ENCODE measurements at places on chromosomes 16 and 17.

GRCh38 chr17:67624886-67625656, 92.7 kb upstream of the NOL11 start:
- no peak overlapping the region for H3K27ac ChIP-seq
- DNase-seq, result no peak
- no peak overlapping the region for H3K4me3 ChIP-seq
- H3K36me3 ChIP-seq, result no peaks in the 10 kb centered on the region
- no peaks in the 10 kb centered on the region for H3K4me1 ChIP-seq

DNA sequence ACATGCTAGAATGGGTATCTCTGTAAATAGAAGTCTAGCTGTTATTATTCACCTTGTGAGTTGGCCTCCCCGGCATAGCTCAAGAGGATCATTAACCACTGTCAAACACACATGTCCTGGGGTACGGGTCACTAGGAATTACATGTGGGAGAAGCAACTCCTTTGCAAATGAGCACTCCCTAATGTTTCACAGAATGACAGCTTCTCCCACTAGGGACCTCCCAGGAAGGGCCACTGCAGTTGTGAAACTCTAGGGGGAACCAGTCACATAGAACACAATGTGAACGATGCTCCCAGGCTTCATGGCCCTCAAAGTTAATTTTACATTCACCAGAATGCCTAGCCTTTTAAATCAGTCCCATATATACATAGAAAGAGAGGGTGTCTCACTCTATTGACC, 12.4 kb upstream of the ZNF19 start:
- H3K4me3 ChIP-seq, result no peak overlapping the region
- no peak for DNase-seq
- H3K27ac ChIP-seq, result no peak overlapping the region
- no peaks in the 10 kb centered on the region for H3K4me1 ChIP-seq
- no peaks in the 10 kb centered on the region for H3K27me3 ChIP-seq

DNA sequence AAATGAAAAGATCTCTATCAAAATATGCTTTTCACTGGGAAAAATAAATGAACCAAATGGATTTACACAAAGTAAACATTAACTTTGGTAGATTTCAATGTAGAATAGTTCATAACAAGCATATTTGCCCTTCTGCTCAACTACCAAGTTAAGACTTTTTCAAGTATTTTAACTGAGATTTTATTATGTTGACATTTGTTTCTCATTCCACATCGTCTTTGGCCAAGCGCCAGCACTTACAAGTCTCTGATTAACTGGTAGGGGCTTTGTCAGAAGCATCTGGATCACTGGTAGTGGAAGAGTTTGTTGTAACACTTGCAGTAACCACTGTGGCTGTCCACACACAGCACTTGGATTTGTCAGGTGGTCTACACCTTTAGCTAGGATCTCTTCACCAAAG, 22.9 kb downstream of the SLFN12L start:
- no peak overlapping the region for H3K4me3 ChIP-seq
- H3K4me1 ChIP-seq, result no peaks in the 10 kb centered on the region
- DNase-seq, result no peak
- H3K36me3 ChIP-seq, result no peaks in the 10 kb centered on the region

DNA sequence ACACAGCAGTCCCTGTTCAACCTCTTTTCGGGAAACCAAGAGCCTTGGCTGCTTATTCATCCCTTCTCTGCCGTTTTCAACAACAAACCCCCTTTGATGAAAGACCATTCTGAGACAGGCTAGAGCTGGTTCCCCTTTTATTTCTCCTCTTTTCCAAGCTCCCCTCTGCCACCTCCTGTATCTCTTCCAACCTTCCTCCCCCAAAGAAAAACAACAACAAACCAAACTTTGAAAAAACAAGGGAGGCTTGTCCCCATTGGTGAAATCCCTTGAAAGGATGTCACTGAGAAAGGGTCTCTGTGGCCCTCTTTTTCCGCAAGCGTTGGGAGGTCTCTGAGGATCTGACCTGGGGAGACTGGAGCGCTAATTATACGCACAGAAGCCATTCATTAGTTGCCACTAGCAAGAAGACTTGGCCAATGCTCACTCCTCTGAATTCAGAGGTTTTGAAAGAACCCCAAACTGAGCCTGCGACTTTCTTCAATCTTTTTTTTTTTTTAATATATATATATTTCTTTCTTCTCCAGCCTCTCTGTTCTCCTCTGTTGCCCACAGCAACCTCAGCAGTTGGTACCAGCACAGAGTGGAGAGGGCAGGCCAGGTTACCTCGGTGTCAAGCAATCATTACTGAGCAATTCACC, 101.4 kb downstream of the PITPNC1 start:
- DNase-seq, result no peak
- H3K4me1 ChIP-seq, result peaks cover 12% of the 10 kb centered on the region
- H3K27me3 ChIP-seq, result no peaks in the 10 kb centered on the region
- H3K36me3 ChIP-seq, result no peaks in the 10 kb centered on the region

DNA sequence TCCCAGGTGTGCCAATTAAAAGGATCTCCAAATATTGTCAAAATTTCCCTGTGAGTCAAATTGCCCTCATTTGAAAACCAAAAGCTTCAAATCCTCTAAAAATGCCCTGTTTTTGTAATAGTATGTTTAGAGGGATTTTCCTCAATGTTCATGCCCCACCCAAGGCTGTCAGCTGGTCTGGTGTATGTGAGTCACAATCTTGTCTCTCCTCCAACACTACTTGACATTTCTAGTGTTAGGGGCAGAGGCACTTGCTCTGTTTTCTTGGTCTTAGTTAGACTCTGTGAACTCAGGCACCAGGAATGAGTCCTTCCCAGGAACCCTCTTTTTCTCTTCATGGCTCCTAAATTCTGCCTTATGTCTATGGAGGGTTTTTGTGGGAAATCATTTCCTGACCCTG, 634.8 kb downstream of the KCNJ2 start:
- no peak for DNase-seq
- H3K27ac ChIP-seq, result no peak overlapping the region
- no peak overlapping the region for H3K4me3 ChIP-seq
- H3K36me3 ChIP-seq, result no peaks in the 10 kb centered on the region
- no peaks in the 10 kb centered on the region for H3K27me3 ChIP-seq
- H3K4me1 ChIP-seq, result no peaks in the 10 kb centered on the region

DNA sequence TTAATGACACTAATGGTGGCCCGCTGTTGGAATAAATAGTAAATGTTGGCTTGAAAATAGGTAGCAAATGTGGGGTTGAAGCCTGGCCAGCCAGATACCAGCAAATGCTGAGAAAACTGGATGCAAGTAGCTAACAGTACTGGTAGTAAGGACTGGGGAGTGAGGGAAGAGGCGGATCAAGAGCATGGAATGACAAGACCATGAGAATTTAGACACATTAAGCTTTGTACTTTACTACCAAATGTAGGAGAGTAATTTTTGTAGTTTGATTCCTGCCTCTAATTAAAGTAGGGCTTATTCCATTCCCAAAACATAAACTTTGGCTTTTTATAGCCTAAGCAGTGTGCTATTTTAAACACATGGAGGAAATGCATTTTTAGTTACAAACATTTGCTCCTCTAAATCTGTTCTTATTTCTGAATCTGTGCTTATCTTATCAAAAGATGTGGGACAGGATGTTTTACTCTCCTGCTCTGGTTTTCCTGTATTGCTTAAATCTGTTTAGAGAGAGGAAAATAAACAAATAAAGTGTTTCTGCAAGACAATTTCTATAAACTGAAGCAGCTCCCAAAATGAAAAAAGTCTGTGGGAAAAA, 44.1 kb downstream of the CFDP1 start:
- H3K27me3 ChIP-seq, result no peaks in the 10 kb centered on the region
- H3K4me1 ChIP-seq, result peaks cover 62% of the 10 kb centered on the region
- H3K27ac ChIP-seq, result peak overlapping the region; percentile 86
- no peak overlapping the region for H3K4me3 ChIP-seq
- no peak for DNase-seq
- H3K36me3 ChIP-seq, result peaks cover 5% of the 10 kb centered on the region

DNA sequence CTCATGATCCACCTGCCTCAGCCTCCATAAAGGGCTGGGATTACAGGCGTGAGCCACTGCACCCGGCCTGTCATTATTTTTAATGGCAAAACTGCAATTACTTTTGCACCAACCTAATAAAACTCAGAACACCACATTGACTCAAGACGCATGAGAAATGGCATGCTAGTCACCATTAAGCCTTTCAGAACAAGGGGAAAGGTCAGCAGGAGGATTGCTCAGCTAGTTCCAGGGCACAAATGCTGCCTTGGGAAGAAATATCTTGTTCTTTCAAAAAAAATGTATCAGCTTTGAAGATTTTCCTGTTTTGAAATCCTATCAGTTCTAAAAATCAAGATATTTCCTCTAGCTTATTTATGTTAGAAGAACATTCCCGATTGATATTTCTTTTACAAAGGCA, 32.4 kb upstream of the CDYL2 start:
- H3K4me3 ChIP-seq, result no peak overlapping the region
- H3K4me1 ChIP-seq, result no peaks in the 10 kb centered on the region
- no peak overlapping the region for H3K27ac ChIP-seq
- DNase-seq, result no peak
- no peaks in the 10 kb centered on the region for H3K27me3 ChIP-seq

GRCh38 chr16:49592546-49593423, 219.2 kb downstream of the C16orf78 start:
- H3K4me1 ChIP-seq, result peaks cover 20% of the 10 kb centered on the region
- DNase-seq, result no peak
- no peak overlapping the region for H3K27ac ChIP-seq
- no peak overlapping the region for H3K4me3 ChIP-seq
- no peaks in the 10 kb centered on the region for H3K27me3 ChIP-seq
- H3K36me3 ChIP-seq, result no peaks in the 10 kb centered on the region

- no peaks in the 10 kb centered on the region for H3K36me3 ChIP-seq
- no peaks in the 10 kb centered on the region for H3K27me3 ChIP-seq
- H3K4me1 ChIP-seq, result no peaks in the 10 kb centered on the region
Observed at GRCh38 chr16:1145383-1146100, 7.4 kb upstream of the CACNA1H start.

DNA sequence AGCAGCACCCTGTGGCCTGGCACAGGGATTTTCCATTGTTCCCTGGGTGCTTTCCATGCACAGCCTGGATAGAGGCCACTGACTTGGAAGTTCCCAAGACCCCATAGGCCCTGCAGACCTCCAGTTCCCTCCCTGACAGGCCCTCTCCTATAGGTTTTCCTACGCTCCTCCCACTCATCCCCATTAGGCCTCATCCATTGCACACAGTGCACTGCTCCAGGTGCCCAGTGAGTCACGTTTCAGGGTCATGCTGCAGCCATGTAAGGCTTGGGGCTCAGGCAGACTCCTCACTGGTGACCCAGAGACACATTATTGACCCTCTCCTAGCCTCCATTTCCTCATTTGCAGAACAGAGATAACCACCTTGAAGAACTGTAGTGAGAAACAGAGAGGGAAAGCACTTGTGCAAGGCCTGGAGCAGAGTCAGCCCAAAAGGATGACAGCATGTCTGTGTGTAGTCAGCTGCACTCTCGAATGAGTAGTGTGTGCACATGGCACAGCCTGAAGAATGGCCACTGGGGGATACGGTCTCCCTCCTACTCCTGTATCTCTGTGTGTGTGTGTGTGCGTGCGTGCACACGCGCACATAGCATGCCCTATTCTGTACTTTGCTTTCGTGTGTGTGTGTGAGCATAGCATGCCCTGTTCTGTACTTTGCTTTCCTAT, 26.8 kb downstream of the DRC3 start:
- H3K36me3 ChIP-seq, result no peaks in the 10 kb centered on the region
- DNase-seq, result no peak
- no peaks in the 10 kb centered on the region for H3K27me3 ChIP-seq
- no peak overlapping the region for H3K4me3 ChIP-seq
- no peak overlapping the region for H3K27ac ChIP-seq

GRCh38 chr17:66507103-66507923, 204.9 kb downstream of the PRKCA start:
- peak; percentile 6 for DNase-seq
- no peaks in the 10 kb centered on the region for H3K27me3 ChIP-seq
- no peak overlapping the region for H3K27ac ChIP-seq
- H3K4me3 ChIP-seq, result no peak overlapping the region
- no peaks in the 10 kb centered on the region for H3K36me3 ChIP-seq

DNA sequence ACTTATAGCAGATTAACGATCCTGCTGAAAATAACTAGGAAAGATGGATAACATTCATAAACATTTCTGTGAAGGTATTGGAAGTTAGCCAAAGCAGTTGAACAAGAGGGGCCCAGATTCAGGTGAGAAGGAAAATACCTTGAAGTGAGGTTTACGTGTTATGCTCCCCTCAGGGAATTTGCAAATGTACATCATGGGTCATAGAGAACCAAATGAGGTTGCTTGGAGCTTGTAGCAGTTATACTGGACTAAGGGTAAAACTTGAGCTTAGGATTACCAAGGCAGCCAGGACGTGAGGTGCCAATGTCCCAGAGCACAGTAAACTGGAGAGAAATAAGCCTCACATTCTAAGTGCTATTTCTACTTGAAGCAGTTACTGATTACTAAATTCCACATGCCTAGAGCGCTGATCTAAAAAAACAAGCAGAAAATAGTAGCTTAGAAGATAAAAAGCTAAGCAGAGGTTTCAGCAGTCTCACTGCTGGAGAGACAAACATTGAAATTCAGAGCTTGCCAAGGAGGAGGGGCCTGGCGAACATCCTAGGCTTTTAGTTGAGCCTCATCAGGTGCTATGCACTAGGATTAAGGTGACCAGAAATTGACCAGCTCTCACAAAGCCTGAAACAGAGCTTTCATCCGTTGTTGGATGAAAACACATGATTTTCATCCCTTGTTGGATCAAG, 136.7 kb upstream of the FAM20A start:
- no peak for DNase-seq
- no peaks in the 10 kb centered on the region for H3K36me3 ChIP-seq
- no peak overlapping the region for H3K27ac ChIP-seq
- H3K27me3 ChIP-seq, result no peaks in the 10 kb centered on the region

DNA sequence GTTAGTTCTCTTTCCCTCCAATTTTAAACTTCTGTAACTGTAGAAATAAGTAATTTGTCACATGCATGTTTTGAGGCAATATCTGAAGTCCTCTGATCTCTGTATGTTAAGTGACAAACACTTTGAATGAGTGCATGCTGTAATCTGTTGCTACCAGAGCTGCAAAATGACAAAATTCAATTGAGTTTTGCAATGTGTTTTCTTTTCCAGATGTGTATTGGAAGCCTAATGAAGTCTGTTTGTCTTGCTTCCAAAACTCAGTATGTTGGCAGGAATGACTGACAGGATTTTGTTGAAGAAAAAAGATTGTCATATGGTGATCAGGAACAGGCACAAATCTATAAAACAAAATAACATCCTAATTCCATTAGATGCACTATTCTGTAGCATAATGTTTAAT, 561.6 kb upstream of the CDH8 start:
- H3K36me3 ChIP-seq, result no peaks in the 10 kb centered on the region
- no peak for DNase-seq
- no peak overlapping the region for H3K27ac ChIP-seq
- no peak overlapping the region for H3K4me3 ChIP-seq

- no peaks in the 10 kb centered on the region for H3K27me3 ChIP-seq
- H3K4me1 ChIP-seq, result no peaks in the 10 kb centered on the region
- H3K36me3 ChIP-seq, result no peaks in the 10 kb centered on the region
- H3K27ac ChIP-seq, result no peak overlapping the region
- no peak overlapping the region for H3K4me3 ChIP-seq
Observed at GRCh38 chr17:82838386-82839063, 1.3 kb downstream of the ZNF750 start.
